Stimulated activated CD4-positive, alpha-beta T cell treated with anti-CD3 and anti-CD28 coated beads, TNF-alpha, amount 100 ng/mL, for 48 hours (primary cell): ENCODE measurements at places on chromosomes 16 and 17.

GRCh38 chr17:11797803-11798202 is 199.5 kb downstream of the ZNF18 start:
- no peak for DNase-seq

DNA sequence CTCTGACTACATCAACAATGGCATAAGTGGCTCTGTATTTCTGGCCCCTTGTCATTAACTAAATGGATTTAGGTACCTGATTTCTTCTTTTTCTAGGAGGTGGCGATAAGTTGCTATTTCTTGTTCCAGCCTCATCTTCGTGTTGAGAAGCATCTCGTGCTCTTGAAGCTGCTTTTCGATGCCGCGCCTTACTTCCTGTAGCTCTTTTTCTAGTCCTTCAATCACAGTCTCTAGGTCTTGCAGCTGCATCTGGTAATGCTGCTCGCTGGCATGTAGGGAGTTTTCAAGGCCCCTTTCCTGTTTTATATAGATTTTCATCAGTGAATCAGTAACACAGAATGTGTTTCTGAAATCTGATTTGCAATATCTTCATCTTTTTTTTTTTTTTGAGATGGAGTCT is 5.1 kb downstream of the KRT222 start:
- no peak for DNase-seq

GRCh38 chr17:17067257-17067656 is 25.0 kb downstream of the MPRIP start:
- DNase-seq = no peak

DNA sequence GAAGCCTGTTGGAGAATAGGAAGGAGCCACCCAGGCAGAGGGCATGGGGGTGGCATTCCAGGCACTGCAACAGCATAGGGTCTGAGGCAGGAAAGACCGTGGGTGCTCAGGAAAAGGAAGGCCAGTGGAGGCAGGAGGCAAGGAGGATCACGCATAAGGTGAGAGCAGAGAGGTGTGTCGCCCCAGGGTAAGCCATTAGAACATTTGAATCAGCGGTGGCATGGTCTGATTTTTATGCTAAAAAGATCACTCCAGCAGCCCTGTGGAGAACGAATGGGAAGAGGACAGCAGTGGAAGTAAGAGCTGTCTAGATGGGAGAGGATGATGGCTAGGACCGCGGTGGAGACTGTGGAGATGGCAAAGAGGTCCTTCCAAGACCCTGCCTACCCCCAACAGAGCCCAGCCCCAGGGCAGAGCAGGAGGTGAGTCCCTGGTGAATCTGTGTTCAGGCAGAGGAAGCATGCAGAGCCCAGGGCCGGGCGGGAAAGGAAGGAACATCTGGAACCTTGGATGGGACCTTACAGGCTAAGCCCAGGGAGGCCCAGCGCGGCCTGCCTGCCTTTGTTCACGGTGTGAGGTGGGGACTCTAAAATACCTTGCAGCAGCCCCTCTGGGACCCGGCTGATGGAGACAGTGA is 7.8 kb downstream of the LPO start:
- no peak for DNase-seq

- DNase-seq = no peak
Observed at GRCh38 chr17:14886200-14886739, 378.9 kb downstream of the PMP22 start.

- DNase-seq = no peak
Observed at GRCh38 chr17:59506894-59507726, 58.3 kb upstream of the DHX40 start.

DNA sequence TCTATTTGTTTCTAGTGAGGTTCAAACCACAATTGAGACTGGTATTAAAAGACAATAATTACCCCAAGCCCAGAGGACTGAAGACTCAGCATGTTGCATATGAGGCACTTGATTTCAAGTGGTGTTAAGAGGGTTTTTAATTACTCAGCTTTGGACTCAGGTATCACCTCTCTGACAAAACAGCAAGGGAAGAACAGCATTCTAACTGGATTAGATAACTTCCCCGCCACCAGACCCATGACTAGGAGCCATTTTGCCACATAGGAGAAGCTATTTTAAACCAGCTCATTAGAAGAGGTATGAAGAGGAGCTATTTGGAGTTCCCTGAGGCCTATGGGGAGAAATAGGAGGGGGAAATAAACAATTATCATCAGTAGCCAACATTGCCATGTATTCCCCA is 226.1 kb upstream of the TOX3 start:
- DNase-seq = no peak

- DNase-seq = no peak
Observed at GRCh38 chr16:30853758-30854157, 40.1 kb downstream of the BCL7C start.

- DNase-seq = no peak
Observed at GRCh38 chr17:19656336-19656735, 7.8 kb downstream of the ALDH3A2 start.

- DNase-seq = no peak
Observed at GRCh38 chr17:66343531-66344078, 41.2 kb downstream of the PRKCA start.

GRCh38 chr17:77778636-77779489 is 179.6 kb upstream of the TNRC6C start:
- DNase-seq = no peak

GRCh38 chr16:85851034-85851785 is 47.8 kb upstream of the IRF8 start:
- DNase-seq = no peak

- DNase-seq = no peak
Observed at GRCh38 chr16:8589057-8589899, 1.0 kb downstream of the TMEM114 start.

GRCh38 chr17:50127697-50128361 is 2.1 kb downstream of the SAMD14 start:
- no peak for DNase-seq

DNA sequence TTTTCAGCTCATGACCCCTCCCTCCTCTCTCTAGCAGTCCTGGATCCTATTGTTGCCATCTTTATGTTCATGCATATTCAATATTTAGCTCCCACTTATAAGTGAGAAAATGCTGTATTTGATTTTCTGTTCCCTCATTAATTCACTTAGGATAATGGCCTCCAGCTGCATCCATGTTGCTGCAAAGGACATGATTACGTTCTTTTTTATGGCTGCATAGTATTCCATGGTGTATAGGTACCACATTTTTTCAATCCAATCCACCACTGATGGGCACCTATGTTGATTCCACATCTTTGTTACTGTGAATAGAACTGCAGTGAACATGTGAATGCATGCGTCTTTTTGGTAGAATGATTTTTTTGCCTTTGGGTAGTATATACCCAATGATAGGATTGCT is 188.4 kb downstream of the FOXL1 start:
- DNase-seq = no peak

DNA sequence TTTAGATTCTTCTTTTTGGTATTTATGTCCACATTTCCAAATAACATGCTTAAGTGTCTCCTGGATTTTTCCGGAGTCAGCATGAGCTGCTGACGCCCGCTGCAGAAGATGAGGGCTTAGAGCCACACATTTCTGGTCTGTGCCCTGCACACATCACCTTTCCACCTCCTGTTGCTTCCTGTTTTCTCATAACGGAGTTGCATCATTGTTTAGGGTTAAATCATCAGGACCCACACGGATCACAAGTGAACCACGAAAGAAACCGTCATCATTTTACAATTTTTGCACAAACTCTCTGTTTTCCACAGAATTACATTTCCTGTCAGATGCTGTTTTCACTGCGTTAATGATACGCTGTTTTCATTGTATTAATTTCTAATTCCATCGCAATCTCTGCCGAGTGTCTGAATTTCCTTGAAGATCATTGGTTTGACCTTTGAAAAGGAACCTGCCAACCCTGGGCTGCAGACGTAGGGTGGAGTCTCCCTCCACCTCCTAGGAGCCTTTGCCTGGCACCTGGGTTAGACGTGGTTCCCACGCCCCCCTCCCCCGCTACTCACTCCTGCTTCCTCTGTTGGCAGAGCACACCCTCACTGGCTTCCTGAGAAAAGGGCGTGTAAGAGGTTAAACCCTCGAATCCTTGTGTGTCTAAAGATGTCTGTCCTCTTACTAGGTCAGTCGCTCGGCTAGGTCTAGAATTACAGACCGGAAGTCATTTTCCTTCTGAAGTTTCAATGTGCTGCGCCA is 68.2 kb downstream of the RNF213 start:
- DNase-seq = no peak

DNA sequence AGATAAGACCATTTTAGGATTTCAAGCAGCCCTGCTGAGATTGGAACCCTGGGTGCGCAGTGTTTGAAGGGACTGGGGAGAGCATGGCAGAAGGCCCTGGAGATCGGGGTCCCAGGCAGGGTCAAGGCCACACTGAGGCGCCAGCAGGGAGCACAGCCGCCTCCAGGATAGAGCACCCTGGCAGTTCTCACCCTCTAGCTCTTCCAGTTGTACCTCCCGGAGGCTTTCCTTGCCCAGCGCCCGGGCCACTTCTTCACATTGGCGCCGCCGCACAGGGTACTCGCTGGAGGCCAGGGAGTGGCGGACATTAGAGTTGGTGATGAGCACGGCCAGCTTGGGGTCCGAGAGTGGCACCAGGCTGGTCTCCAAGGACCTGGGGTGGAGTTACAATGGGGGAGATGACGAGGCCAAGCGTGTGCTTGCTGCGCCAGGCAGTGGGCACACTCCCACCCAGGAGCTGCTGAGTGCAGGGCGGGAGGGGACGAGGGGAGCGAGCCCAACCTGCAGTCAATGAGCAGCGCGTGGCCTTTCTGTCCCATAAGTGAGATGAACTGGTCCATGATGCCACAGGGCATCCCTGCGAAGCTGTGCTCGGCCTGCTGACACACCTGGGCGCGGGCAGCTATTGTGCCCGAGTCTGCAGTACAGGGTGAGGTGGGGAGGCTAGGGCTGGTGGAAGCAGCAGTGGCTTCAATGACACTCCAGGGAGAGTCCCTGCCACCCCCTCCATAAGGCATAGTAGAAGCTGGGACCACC is 2.3 kb downstream of the GALK1 start:
- DNase-seq = no peak

DNA sequence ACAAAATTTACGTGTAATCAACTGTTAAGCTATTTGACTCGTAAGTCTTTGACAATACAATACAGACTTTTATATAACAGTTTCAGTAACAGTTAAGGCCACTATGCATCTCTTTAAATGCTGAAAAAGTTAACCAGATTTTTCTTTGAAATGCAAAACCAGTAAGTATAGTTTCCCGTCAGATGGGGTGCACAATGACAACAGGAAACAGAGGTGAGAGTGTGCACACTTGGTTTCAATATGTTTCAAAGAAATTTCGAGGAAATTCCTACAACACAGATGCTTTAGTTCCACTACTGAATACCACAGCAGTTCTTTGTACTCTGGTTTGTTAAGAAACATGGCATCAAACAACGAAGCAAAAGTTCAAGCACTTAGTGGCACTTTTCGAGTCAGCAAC is 48.4 kb downstream of the RNF157 start:
- DNase-seq = no peak
